ENCODE measurements at places on chromosomes 2 and 18.
A peak's percentile ranks its signal among the peaks of the same experiment; 100 is the strongest.

DNA sequence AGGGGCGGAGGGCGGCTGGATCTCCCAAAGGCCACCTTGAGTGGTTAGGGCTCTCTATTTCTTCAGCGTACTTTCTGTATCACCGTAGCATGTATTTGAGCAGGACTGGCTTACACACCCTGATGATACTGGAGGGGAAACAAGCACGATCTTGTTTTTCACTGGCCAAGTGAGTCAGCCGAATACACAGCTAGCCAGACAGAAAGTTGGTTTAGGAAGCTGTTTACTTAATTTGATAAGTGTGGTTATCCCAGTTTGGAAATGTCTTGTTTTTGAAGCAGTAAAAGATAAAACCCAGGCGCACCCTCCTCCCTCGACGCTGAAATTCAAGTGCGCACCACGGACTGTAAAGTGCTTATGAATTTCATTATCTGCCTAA lies 582 bp downstream of the RIOK3 start:
- DNase-seq: no peak

DNA sequence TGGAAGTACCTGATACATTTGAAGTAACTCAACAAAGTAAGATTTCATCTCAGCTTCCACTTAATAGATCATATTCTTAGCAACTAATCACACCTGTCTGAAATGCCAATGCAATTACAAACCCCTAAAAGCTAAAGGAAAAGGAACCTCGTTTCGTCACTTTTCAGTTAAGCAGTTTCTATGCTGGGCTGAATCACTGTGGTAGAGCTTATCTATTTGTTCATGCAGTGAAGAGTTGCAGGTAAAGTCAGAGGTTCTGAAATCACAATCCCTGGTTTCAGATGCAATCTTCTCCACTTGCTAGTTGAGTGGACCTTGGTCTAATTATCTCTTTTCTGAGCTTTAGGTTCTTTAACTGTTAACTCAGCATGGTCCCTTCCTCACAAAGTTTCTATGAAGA lies 6.3 kb downstream of the HRH4 start:
- DNase-seq: no peak

- no peak for DNase-seq
Measured at GRCh38 chr2:234699456-234699855, 202.6 kb upstream of the ARL4C start.

DNA sequence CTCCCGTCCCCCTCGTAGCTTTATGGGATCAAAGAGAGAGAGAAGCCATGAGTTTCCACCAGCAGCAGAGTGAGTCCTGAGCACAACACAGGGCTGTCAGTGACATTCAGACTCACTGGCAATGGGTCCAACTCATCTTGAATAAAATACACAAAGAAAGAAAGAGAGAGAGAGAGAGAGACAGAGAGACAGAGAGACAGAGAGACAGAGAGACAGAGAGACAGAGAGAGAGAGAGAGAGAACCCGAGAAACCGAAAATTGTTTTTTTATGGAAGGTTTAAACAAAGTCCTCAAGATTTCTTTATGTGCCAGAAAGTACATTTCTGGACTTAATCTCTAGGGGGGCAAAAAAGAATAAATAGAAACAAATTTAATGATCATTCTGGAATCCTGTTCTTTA lies 11.5 kb upstream of the BCL2 start:
- no peak for DNase-seq

DNA sequence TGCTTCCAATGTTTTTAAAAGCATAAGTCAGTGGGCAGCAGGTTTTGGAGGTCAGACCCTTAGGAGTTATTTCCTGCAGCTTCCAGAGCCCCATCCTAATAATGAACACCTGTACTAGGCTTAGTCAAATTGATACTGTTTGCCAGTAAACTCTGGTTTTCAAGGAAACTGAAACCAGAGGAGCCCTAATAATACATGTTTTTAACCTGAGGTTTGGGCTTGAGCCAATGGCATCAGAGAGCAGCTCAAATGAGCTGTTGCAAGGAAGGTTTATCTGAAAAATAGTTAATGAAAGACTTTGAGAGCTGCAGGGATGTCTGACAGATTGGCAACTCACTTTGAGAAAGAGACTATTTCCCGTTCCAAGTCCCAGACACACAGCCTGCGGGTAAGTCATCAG lies 54.6 kb downstream of the DCC start:
- DNase-seq: no peak

DNA sequence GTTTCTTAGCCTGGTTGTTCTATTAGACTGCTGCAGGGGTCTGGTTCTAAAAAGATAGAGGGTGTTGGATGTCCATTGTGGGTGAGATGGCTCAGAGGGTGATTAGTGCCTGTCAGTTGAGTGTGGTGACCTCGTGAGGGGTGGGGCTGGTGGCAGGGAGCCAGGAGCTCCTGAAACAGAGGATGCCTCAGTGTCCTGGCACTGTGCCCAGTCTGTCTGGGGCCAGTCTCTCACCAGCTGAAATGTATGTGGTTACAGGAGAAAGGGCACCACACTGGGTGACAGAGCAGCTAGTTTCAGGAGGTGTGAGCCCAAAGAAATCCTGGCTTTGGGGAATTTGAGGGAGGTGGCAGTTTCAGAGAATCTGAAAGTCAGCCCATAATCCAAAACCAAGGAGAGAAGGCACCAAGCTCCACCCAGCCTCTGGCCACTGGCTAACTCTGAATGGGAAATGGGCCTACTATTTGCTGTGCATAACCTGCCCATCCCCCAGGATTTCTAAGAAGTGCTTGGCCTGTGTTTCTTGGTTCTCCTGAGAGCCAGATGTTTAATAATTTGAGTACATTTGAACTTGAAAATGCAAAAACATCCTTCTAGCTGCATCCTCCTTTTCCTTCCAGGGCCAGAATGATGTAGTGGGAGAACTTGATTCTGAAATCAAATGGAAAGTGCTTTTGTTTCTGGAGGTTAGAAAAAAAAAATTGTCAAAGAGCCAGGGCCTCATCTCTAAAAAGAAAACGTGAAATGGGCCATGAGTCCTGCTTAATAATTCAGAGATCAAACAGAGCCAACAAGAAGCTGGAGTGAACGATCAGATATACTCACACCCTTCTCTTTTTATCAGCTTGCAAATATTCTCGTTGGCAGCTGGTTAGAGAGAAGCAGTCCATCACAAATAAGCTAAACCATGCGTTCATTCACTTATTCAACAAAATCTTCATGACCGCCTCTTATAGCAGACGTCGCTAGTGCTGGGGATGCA lies 92.3 kb downstream of the B3GNT2 start:
- peak; percentile 64 for DNase-seq

DNA sequence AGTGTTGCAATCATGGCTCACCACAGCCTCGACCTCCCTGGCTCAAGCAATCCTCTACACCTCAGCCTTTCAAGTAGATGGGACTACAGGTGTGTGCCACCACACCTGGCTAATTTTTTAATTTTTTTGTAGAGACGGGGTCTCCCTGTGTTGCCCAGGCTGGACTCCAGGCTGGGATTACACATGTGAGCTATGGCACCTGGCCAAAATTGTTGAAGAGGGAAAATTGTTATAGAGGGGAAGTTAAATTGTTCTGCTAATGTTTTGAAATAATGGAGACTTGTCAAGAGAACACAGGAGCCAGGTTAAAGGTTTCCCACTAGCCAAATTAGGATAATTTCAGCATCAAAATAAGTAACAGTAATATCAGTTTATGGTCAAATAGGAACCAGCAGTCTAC lies 25.1 kb downstream of the PPIG start:
- DNase-seq: no peak

- DNase-seq: no peak
Measured at GRCh38 chr2:43727634-43728014, 46.2 kb upstream of the DYNC2LI1 start.

DNA sequence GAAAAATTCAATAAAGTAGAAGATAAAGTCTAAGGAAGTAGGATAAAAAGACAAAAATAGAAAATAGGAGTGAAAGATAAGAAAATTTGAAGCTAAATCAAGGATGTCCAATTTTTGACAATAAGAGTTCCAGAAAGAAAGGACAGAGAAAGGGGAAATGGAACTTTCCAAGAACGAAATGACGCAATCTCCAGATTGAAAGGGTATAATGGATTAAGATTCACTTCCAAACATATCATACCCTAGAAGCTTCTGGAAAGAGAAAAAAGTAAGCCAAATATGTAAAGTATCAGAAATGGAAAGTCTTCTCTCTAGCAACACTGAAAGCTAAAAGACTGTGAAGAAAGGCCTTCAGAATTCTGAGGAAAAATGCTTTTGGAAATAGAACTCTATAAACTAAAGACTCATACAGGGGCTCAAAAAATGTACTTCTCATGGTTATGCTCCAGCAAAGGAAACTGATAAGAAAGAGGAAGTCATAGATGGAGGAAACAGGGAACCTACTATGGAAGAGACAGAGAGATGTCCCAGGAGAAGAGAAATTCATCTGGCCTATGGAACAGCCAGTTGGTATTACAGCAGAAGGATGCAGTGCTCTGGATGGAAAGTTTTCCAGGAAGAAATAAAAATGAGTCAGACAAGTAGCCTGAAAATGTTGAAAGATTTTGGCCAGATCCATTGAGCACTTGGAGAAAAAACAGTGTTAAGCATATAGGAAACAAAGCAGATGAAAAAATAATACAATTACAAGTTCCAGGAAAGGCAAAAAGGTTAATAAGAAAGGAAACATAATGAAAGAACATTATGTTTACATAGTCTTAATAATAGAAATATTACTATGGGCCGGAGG lies 20.1 kb downstream of the CASP8 start:
- DNase-seq: no peak

GRCh38 chr18:71223486-71223885 lies 934.6 kb downstream of the SOCS6 start:
- no peak for DNase-seq

- DNase-seq: no peak
Measured at GRCh38 chr2:197674591-197674990, 796 bp downstream of the RFTN2 start.

DNA sequence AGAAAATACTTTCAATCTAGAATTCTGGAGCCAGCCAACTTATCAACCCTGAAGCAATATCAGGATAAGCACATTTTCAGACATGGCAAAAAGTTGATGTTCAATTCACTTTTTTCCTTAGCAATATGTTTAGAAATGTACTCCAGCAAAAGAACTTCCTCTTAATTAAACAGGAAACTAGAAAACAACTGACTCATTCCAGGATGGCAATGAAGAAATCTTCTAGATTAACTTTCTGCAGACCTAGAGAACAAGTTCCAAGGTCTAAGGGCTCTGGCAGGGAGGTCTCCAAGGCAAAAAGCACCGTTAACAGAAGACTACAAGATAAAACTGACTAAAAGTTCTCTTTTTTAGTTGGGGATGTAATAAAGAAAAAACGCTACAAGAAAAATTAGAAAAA lies 69.2 kb upstream of the VWC2L start:
- DNase-seq: no peak

GRCh38 chr18:76491776-76492668 lies 3.0 kb downstream of the ZNF516 start:
- no peak for DNase-seq

DNA sequence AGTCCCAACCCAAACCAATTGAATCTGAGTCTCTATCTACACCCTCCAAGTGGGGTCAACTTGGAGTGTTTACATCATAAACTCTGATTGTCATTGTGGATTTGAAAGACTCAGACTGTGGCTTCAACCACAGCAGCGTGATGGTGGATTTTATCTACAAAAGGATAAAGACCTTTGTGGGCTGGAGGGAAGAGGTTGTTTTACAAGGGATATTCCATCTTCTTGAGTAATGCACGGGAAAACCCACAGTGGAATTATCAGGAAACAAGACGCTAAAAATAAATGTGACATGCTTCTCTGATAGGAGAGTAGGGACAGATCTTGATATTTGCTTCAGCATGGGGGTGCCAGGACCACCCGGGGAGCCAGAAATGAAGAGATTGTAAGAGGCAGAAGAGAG lies 93.5 kb downstream of the LPIN1 start:
- DNase-seq: no peak

GRCh38 chr18:65527879-65528633 lies 222.8 kb upstream of the CDH7 start:
- DNase-seq: no peak

GRCh38 chr2:65957454-65957853 lies 477.5 kb upstream of the MEIS1 start:
- DNase-seq: no peak

- no peak for DNase-seq
Measured at GRCh38 chr2:236731767-236732580, 162.3 kb downstream of the ACKR3 start.

DNA sequence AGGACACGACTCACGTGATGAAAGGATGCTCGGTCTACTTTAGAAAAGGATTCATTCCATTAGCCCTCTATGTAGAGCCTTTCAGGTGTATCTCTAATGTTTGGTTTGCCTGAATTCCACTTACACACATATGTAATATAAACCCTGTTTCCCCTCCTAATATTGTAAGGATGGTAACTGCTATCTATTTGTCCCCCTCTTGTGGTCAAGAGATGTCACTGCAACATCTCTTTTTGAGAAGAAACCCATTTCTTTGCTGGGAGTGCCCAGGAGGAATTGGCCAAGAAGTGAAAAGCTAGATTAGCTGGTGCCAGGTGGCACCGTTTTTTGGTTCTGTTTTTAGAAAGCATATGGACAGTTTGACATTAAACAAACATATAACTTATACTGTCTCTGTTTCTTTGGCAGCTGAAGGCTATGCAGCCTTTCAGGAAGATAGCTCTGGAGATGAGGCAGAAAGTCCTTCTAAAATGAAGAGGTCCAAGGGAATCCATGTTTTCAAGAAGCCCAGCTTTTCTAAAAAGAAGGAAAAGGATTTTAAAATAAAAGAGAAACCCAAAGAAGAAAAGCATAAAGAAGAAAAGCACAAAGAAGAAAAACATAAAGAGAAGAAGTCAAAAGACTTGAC lies 41.2 kb downstream of the RALBP1 start:
- DNase-seq: no peak

GRCh38 chr2:60441800-60442199 lies 111.7 kb downstream of the BCL11A start:
- DNase-seq: no peak

DNA sequence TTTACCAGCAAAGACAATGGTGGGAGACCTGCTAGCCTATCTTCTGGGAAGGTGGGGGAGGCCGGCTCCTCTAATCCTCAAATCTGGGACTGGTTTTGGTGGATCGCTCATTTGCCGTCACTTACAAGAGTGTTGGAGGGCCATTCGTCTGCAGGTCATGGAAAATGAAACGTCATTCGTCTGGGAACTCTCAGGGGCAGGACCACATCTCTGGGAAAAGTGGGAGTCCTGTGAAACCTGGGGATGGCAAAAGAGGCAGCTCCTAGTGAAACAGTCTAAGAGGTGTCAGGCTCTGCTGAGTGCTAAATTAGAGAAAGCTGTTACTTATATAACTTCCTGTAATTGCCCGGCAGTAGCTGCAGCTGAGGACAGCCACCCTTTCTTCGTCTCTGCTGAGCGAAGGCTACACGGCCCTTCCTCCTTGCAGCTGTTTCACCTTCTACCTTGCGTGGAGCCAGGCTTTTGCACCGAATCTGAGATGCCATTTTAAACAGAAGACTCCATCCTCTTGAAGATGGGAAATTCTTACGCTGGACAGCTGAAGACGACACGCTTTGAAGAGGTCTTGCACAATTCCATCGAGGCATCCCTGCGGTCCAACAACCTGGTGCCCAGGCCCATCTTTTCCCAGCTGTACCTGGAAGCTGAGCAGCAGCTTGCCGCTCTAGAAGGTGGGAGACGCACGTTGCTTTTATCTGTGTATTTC lies 22.4 kb downstream of the GREB1 start:
- no peak for DNase-seq

- peak; percentile 33 for DNase-seq
Measured at GRCh38 chr18:74040459-74041332, 106.9 kb downstream of the FBXO15 start.

GRCh38 chr2:30356071-30356470 lies 91.0 kb upstream of the LCLAT1 start:
- DNase-seq: no peak

All from CD4-positive, alpha-beta T cell treated with Interleukin-15 for 1 hour (primary cell).